ENCODE measurements at places on chromosomes 7 and 10. TPM values are rescaled to one million over a fixed set of nuclear protein-coding genes. Genes with fewer than 3 reads are reported as not detected.

GPR22 gene
- not detected for total RNA-seq

SPRN gene
- not detected for total RNA-seq

IFIT5 gene
- 20.8 TPM for total RNA-seq

CALML3 gene
- not detected for total RNA-seq

OR2A42 gene
- total RNA-seq: not detected

TMEM168 gene
- 19.8 TPM for total RNA-seq

LIPN gene
- not detected for total RNA-seq

DNA sequence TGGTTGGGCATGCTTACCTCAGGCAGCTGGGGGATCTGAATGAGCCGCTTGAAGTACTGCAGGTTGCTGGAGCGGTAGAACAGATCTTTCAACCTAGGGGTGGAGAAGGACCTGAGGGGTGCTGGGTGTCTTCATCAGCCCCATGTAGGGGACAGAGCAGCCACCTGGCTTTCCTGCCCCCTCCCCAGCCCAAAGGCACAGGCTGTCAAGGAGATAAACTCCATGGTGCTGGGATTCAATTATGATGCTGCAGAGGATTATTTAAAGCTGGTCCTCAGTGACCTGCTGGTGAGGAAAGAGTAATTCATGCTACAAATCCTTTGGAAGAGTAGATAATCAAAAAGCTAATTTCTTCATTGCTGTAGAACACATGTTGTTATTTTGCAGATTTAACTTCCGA is 71.1 kb downstream of the SPDYE5 start:
- no peak for DNase-seq

GRCh38 chr7:34034728-34035127 is 129.4 kb downstream of the BMPER start:
- no peak for DNase-seq

- DNase-seq: peak; percentile 22
Measured at GRCh38 chr7:41104631-41105030, 598.3 kb downstream of the INHBA start.

GRCh38 chr7:641269-641671 is 85.2 kb upstream of the DNAAF5 start:
- DNase-seq: peak; percentile 47

DNA sequence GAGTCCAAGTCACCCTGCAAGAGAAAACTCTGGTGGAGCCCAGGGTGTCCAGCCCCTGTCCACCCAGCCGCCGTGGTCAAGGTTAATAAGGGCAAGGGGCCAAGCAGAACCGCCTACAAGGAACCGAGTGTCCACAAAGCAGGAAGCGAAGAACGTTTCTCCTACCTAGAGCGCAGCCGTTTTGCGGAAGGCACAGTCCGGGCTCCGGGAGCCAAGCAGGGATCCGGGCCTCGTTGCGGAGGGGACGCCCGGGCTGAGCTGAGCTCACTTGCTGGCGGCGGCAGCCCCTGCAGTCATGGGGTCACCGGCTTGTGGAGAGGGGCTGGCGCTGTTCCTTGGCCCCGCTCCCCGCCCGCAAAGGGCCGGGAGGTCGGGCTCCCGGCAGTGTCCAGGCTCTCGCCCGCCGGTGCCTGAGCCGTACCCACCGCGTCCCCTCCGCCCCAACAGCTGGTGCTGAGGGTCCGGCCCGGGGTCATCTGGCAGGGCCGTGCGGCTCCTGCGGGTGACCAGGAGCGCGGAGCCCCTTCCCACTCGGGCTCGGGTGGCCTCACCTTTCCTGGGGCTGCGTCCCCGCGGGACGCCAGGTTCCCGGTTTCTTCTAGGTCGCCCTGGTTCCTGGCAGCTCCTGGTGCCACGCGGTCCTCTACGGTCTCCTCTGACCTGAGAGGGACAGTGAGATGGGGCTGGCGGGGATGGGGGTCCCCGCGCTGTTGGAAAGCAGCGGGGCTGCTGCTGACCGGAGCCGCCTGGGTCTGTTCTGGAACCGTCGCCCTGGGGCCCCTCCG is 14.0 kb upstream of the ZNF273 start:
- DNase-seq: no peak

DNA sequence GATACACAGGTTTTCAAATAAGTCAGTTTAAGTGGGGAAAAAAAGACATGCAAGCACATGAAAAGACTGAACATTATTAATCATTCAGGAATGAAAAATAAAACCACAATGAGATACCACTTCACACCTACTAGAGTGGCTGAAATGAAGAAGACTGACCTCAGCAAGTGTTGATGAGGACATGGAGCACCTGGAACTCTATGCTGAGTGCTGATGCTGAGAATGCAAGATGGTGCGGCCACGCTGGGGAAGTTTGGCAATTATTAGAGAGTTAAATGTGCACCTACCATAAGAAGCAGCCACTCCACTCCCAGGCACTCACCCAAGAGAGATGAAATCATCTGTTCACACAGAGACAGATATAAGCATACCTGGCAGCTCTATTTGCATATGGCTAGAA is 32.9 kb upstream of the ELFN1 start:
- no peak for DNase-seq

DNA sequence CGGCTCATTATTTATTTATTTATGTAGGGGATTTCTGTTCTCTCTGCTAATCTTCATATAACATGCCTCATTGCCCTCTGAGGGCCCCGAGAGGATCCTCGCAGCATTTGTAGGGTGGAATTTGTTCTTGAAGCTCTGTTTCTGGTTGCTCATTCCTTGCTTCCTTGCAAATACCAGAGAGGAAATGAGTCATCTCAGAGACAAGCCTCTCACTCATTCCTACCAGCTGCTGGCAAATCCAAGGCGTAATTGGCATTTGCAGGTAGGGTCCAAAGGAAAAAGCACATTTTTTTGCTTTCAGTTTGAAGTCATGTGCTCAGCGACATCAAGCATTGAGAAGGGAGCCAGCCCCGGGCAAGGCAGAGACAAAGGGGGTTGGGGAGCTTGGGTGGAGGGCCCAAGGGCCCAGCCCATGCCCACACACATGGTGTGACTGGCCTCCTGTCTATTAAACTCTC is 501.6 kb downstream of the GALNT17 start:
- peak; percentile 98 for DNase-seq

GRCh38 chr7:30932562-30932961 is 20.9 kb downstream of the AQP1 start:
- DNase-seq: peak; percentile 30

- DNase-seq: no peak
Measured at GRCh38 chr10:109418795-109419194, 504.5 kb downstream of the XPNPEP1 start.

DNA sequence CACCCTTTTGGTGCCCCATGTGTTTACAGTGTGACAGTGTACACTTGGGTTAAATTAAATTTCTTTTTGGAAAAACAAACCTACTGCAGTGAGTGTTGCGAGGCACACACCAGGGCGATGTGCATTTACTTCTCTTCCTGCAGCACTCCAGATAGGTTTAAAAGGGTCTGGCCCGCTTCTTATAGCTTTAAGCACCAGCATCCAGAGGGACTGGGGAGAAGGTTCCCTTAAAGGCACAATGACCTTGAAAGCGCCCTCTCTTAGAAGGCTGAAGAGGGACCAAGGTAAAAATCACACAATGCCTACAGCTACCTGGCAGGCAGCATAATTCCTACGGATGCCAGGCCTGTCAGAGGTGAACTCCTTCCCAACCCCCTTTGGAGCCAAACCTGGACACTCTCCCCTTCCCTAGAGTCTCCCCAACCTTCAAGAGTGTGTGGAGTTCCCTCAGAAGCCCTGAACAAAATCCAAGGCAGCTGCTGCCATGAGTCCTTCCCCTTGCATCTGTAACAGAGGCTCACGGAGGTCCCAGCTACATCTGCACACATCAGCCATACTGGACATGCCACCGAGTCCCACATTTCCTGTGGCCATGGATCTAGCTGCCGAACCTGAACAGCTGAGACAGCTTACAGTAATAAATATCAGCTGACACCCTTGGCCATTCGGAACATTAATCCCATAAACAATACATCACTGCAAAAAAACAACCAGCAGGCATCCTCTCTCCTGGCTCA is 33.2 kb downstream of the TRIM8 start:
- DNase-seq: no peak

- peak; percentile 44 for DNase-seq
Measured at GRCh38 chr10:110680273-110681020, 36.3 kb downstream of the RBM20 start.

DNA sequence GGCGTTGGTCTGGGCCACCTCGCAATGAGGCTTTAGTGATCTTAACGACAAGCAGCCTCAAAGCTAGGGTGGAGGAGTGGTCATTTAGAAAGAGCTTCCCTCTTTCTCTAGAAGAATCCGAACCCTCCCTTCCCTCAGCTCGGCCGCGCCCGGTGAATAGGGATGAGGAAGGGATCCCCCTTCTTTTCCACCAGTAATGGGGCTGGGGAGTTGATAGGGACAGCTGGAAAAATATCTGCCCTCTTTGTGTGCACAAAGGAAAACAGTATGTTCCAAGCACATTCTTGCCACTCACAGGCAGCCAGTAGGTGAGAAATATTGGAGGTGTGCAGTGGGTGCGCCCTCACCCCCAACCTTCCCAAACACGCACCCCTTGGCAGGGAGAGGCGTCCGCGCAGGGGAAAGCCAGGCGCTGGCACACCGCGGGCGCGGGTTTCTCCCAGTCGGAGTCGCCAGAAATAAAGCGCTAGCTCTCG is 6.5 kb downstream of the DLX5 start:
- no peak for DNase-seq

DNA sequence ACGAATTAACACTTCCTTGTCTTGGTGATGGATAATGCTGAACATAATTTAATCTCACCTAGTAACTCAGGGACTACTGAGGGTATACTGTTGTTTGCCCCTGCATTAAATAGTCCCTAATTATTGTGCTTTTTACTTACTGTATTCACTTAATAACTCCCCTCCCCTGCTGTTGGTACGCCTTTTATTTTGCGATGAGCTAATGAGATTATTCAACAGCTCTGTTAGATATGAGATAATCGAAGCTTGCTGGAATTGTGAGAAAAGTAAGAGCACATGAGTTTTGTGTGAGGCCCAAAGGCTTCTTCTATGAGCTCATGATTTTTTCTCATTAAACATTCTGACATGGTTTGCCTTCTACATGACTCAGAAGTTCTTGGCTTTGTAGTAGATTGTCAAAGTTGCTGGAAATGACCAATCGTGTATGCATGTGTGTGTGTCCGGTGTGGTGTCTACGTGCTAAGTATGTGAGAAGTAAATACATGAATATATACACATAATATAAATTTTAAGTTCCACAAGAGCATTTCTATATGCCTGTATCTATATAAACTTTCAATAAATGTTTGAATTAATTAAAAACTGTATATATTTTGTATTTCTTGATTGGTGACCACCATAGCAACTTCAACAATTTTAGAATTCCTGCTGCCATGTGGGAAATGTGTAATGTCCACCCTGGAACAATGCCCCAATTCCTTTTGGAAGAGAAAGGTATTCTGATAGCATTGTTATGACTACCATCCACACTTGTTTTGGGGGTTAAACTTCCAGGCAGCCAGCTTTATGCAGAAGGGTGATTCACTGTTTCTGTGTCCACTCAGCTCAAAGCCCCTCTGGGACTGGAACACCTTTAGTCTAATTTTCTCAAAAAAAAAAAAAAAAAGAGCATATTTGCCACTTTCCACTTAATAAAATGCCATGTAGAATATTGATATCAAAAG is 106.2 kb downstream of the SAMD9 start:
- DNase-seq: peak; percentile 84

- DNase-seq: peak; percentile 51
Measured at GRCh38 chr7:143416565-143417149, 8.0 kb upstream of the EPHA1 start.

GRCh38 chr10:76733441-76733936 is 904.1 kb downstream of the KCNMA1 start:
- no peak for DNase-seq

GRCh38 chr7:130353196-130353595 is 8.6 kb downstream of the CPA5 start:
- DNase-seq: no peak

DNA sequence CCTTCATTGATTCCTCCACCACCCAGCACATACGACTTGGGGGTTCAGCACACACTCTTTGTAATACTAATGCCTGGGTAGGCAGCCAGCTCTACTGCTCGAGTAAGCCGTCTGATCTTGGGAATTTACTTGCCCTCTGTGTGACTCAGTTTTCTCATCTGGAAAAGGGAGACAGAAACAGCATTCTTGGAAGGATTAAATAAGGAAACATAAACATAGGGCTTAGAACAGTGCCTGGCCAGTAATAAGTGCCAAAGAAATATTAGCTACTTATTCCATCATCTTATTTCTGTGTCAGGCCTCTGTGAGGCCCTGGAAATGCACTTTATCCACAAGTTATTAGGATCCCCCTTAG is 130.1 kb downstream of the TNS3 start:
- DNase-seq: peak; percentile 55

DNA sequence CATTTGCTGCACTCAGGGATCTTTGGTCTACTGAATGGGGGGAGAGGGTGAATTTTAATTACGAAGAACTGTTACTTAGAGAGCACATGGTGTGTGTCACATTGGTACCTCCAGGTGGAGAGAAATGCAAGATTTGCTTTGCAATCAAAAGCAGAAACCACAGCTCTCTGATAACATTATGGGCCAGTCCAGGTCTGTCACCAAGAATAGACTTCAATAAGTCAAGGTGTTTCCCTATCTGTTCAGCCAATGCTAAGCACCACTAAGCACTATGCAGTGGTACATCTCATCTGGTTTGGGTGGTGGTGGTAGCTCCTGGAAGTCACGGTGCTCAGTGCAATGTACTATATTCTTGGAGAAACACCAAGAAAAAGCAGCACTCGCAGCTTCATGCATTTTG is 119.6 kb upstream of the AFAP1L2 start:
- DNase-seq: no peak

- no peak for DNase-seq
Measured at GRCh38 chr10:26887611-26888215, 27.0 kb upstream of the ABI1 start.

DNA sequence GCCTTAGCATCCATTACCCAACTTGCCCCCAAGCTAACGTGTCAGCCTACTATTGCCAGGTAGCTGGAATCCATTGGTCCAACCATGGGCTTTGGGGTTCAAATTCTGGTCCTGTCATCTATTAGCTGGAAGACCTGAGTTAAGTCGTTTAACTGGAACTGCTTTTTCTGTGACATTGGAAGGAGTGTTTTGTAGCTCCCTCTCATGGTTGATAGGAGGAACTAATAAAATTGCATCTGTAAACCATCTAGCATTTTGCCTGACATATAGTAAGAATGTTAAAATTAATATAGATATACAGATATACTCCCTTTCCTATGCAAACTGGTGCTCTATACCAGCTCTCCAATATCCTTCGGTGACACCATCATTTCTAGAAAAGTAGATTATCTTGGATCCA is 23.8 kb upstream of the SLF2 start:
- no peak for DNase-seq

Data from RPMI7951 (cell line).